Memory B cell (primary cell): ENCODE measurements at places on chromosomes 6 and 20.

DNA sequence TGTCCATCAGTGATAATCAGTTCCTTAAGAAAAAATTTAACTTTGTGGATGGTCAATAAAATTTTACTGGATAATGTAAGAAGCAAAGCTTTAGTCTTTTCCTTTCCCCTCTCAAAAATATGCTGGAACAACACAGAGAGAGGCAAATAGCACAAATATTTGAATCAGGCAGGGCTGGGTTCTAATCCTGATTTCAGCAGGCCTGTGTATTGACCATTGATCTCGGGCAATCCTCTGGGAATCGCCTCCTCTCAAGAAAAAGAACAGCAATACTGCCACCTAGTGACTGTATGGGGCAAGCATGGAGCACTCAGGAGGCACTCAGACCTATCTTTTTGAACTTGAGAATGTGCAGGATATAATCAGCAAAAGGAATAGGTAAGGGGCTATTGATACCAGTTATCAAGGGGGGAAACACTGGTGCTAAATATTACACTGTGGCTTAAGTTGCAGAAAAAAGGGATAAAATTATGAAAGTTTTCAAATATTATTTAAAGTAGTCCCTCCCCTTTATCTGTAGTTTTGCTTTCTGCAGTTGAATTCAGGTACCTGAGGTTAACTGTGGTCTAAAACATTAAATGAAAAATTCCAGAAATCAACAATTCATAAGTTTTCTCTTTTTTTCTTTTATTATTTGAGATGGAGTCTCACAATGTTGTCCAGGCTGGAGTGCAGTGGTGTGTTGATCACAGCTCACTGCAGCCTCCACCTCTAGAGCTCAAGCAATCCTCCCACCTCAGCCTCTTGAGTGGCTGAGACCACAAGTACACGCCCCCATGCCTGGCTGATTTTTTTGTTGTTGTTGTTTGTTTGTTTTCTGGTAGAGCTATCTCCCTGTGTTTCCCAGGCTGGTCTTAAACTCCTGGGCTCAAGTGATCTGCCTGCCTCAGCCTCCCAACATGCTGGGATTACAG is 91.8 kb upstream of the NHSL1 start:
- H3K4me3 ChIP-seq: no peak overlapping the region
- peaks cover 2% of the 10 kb centered on the region for H3K27me3 ChIP-seq

DNA sequence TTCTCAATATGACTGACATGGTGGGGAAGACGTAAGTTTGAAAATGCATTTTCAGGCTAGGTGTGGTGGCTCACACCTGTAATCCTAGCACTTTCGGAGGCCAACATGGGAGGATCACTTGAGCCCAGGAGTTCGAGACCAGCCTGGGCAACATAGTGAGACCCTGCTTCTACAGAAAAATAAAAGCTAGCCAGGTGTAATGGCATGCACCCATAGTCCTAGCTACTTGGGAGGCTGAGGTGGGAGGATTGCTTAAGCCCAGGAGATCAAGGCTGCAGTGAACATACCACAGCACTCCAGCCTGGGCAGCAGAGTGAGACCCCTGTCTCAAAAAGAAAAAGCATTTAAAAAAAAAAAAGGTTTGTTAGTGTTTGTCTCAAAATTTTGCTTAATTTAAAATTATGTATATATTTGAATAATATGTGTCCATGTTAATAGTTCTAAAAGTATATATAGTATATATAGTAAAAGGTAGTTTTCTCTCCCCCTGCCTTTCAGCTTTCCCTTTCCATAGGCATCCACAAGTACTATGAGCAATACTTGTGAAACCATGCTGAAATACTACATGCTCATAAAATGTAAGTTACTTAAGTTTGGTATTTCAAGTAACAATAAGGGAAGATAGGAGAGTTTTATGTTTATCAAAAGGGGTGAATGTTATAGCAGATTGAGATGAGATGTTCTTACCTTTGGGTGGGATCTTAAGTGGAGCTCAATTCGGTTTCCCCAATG is 15.1 kb downstream of the PTPRA start:
- H3K27ac ChIP-seq: peak overlapping the region; percentile 5
- no peak overlapping the region for H3K4me3 ChIP-seq
- no peak for DNase-seq
- peaks cover 9% of the 10 kb centered on the region for H3K36me3 ChIP-seq

DNA sequence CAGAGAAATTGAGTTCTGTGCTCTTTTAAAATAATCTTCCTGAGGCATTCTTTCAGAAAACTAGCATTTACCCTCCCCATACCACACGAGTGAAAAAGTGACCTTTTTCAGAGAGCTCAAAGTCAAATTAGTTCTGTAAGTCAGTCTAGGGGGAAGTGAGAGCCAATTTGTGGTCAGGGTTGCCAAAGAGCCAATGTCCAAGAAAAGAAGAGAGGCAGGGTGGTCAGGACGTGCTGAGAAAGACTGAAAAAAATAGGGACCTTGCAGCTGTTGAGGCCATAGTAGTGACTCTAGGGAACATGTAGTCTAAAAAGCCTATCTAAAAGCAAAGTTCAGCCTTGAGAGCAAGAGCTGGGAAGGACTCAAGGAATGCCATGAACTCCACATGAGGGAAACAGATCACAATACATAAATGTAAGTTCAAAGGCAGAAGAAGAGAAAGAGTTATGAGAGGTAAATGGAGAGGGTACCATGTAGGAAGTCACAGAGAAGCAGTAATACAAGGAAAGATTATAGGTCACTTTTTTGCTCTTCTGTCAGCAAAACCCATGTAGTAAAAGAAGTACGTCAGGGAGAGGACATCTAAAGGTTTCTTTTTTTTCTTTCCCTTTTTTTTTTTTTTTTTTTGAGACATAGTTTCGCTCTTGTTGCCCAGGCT is 565.1 kb upstream of the FLRT3 start:
- DNase-seq: no peak
- H3K27me3 ChIP-seq: no peaks in the 10 kb centered on the region
- no peaks in the 10 kb centered on the region for H3K36me3 ChIP-seq
- no peak overlapping the region for H3K4me3 ChIP-seq

- no peak overlapping the region for H3K4me3 ChIP-seq
- H3K36me3 ChIP-seq: no peaks in the 10 kb centered on the region
- H3K27me3 ChIP-seq: peaks cover 12% of the 10 kb centered on the region
- H3K27ac ChIP-seq: no peak overlapping the region
These were observed 25.3 kb upstream of the SIM1 start for GRCh38 chr6:100490065-100490464.

DNA sequence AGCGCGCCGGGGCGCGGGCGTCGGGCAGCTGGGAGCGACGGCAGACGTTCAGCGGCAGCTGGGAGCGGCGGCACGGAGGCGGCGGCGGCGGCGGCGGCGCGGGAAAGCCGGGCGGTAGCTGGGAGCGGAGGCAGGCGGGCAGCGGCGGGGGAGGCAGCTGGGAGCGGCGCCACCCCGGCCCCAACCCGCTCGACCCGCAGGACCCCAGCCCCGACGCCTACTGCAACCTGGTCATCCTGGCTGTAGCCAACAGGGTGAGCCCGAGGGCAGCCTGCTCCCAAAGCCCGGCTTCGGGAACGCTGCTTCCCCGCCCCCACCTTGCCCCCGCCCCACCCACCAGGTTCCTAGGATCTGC is 8.9 kb downstream of the CCM2L start:
- H3K4me3 ChIP-seq: peak overlapping the region; percentile 84
- DNase-seq: peak; percentile 12
- peaks cover 16% of the 10 kb centered on the region for H3K4me1 ChIP-seq

- no peak overlapping the region for H3K4me3 ChIP-seq
- DNase-seq: no peak
- peaks cover 3% of the 10 kb centered on the region for H3K27me3 ChIP-seq
- no peaks in the 10 kb centered on the region for H3K4me1 ChIP-seq
These were observed 164.1 kb downstream of the TAF4 start for GRCh38 chr20:61901392-61902220.

GRCh38 chr6:112597176-112597575 is 250.0 kb downstream of the RFPL4B start:
- DNase-seq: no peak
- H3K4me1 ChIP-seq: no peaks in the 10 kb centered on the region
- no peak overlapping the region for H3K4me3 ChIP-seq
- peaks cover 4% of the 10 kb centered on the region for H3K27me3 ChIP-seq
- no peaks in the 10 kb centered on the region for H3K36me3 ChIP-seq

- H3K4me1 ChIP-seq: peaks cover 4% of the 10 kb centered on the region
- H3K36me3 ChIP-seq: no peaks in the 10 kb centered on the region
These were observed 570.2 kb downstream of the PRKN start for GRCh38 chr6:162157167-162157870.

GRCh38 chr6:19013026-19013705 is 626.0 kb downstream of the RNF144B start:
- no peak overlapping the region for H3K4me3 ChIP-seq
- H3K27me3 ChIP-seq: no peaks in the 10 kb centered on the region
- no peaks in the 10 kb centered on the region for H3K36me3 ChIP-seq
- no peaks in the 10 kb centered on the region for H3K4me1 ChIP-seq
- no peak for DNase-seq

- no peak overlapping the region for H3K4me3 ChIP-seq
- H3K27ac ChIP-seq: no peak overlapping the region
- H3K36me3 ChIP-seq: peaks cover 30% of the 10 kb centered on the region
- peaks cover 13% of the 10 kb centered on the region for H3K4me1 ChIP-seq
- no peak for DNase-seq
- no peaks in the 10 kb centered on the region for H3K27me3 ChIP-seq
These were observed 21.9 kb downstream of the STK38 start for GRCh38 chr6:36525346-36525745.

DNA sequence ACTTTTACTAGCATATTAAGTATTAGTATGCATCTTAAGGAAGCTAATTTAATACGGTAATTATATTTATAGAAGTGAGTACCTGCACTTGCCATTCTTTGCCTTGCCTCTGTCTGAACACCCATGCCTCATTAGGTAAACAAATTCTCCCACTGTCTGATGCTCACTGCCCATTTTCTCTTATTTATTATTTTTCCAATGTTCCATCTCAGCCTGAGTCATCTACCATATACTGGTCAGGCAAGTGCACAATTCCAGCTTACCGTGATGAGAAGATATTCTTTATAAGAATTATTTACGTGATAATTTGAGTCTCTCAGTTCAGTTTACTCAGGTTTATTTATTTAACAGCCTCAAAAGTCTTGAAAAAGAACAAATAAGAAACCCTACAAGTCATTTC is 619.2 kb upstream of the EYS start:
- H3K4me1 ChIP-seq: no peaks in the 10 kb centered on the region
- no peak overlapping the region for H3K4me3 ChIP-seq
- no peaks in the 10 kb centered on the region for H3K36me3 ChIP-seq
- DNase-seq: no peak
